Midbrain (tissue), 1 donor: ENCODE measurements at places on chromosomes 7 and 10.
A peak's percentile ranks its signal among the peaks of the same experiment; 100 is the strongest.

DNA sequence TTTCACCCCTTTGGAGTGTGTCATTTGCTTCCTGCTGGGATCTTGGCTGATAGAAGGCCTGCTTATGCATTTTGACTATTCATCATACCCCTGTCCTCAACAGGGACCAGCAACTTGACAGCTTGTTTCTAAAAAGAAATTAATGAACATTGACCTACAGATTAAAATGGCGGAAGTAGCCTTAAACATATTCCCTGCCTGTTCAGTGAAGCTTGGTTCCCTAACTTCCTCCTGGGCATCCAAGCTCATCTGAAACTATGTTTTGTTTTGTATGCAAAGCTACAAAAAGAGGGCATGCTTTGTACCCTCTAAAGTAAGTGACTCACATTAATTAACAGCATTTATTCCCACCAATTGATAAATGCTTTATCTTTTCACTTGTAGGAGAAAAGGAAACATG is 26.8 kb upstream of the CDK14 start:
- no peak for DNase-seq

DNA sequence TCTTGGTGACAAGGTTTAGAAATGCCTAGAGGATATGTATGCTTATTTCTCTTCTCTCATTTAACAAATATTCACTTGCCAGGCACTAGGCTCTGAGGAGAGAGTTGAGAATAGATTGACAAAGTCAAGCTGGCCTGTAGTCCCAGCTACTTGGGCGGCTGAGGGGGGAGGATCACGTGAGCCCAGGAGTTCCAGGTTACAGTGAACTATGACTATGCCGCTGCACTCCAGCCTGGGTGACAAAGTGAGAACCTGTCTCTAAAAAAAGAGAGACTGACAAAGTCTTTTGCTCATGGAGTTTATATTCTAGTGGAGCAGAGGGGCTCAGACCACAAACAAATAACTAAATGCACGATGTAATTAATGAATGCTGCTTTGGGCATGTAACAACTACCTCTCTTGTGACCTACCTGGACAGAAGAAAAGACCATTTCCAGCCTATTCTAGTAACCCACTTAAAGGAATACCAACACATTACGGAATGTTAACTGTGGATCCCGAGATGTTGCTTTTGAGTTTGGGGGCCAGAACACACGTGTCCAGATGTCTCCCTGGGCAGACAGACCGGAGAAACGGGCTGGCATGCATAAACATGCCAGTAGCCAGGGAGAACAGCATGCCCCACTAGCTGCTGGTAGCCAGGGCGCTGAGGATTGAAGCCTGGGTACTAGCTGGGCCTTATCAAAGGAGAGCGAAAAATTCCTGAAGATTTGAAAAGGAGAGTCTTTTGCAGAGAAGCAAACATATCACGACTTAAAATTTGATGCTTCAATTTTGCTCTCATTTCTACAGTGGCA is 2.6 kb upstream of the BMPR1A start:
- DNase-seq: no peak

DNA sequence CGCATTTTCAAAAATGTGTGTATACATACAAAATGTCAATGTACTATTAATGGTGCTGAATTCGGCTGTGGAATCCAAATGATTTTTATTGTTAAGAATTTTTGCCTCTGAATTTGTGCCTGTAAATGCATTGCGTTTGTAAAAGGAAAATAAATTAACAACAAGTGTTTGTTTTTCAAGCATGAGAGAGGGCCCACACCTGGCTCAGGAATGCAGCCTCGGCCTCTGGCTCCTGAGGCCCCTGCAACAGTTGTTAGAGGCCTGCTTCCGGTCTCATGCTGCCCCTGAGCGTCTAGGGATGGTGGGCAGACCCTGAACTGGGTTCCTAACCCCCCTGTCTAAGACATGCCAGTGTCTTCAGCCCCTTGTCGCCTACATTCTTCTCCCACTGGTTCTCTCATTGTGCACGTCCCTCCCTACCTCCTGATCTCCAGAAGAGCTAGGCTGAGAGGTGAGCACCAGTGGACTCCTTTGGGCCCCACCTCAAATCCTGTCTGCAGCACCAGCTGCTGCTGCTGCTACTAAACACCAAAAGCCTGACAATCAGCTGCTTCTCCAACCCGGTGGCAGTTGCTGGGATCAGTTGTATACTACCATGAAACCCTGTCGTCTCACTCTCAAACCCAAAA is 1.9 kb upstream of the BTBD16 start:
- DNase-seq: no peak

DNA sequence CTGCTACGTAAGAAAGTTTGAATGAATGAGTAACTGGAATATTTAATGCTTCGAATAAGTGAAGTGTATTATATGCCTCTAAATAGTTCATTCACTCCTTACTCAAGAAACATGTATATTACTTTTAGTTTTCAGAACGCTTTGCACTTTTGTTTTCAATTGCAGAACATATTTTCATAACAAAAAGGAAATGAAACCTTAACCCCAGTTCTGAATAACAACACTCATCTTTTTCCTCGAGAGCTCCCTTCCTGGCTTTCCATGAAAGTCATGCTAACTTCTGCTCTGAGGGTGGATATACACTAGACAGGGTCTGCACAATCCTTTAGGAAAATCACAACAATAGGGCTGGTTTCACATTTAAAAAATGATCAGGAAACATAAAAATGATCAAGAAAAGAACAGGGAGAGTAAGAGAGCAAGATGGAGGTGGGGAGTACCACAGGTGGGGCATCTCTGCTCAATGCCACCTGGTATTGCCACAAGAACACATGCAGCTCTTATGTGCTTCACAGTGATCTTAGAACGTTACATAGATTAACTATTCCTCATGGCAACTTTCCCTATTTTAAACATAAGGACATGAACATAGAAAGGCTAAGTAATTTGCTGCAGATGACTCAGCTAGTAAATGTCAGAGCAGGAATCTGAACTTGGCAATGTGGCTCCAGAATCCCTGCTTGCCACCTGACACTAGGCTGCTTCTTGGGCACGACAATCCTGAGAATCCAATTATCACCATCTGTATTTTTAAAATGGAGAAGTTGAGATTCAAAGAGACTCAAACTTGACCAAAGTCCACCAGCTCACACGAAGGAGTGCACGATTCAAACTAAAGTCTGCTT is 219.5 kb upstream of the AOAH start:
- DNase-seq: no peak

GRCh38 chr10:122577311-122577885 is 16.8 kb downstream of the DMBT1 start:
- no peak for DNase-seq

DNA sequence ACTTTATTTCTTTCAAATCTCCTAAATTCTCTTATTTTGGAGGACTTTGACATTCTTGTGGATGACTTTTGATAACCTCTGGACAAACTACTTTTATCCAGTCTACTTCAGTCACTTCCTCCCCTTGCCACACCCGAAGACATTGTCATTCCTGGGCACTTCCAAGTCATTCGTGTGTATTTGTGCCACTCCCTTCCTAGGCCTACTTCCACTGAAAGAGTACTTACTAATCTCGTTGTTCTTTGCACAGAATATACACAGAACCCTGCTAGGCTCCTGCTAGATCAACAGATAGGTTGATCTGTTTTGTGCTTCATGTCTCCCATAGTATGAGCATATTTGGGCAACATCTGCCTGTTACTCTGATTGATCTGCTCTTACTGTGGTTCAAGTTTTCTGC is 355.4 kb downstream of the HGF start:
- no peak for DNase-seq

- no peak for DNase-seq
Measured at GRCh38 chr7:151432658-151433521, 7.1 kb downstream of the CRYGN start.

DNA sequence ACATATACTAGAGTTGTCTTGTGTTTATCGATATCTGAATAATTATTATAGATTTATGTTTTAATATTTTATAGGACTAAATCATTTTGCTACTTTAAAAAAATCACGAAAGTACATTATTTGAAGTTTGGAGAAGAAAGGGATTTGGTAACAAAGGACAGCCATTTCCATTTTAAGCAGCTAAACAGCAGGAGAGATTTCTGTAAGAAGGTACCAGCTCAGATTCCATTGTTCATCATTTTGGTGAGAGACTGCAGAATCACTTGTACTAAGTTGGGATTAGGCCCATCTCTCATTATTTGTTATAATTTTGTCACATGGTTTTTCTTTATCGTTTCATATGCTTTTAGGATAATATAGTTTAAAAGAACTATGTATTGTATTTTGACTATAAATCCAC is 46.7 kb downstream of the PALS2 start:
- no peak for DNase-seq

GRCh38 chr7:44884621-44885393 is 523 bp downstream of the PURB start:
- no peak for DNase-seq

- no peak for DNase-seq
Measured at GRCh38 chr10:86768412-86769062, 12.1 kb downstream of the BMPR1A start.

- DNase-seq: no peak
Measured at GRCh38 chr10:33483124-33483815, 148.8 kb upstream of the NRP1 start.

- DNase-seq: no peak
Measured at GRCh38 chr10:76119515-76119914, 688.1 kb downstream of the LRMDA start.

DNA sequence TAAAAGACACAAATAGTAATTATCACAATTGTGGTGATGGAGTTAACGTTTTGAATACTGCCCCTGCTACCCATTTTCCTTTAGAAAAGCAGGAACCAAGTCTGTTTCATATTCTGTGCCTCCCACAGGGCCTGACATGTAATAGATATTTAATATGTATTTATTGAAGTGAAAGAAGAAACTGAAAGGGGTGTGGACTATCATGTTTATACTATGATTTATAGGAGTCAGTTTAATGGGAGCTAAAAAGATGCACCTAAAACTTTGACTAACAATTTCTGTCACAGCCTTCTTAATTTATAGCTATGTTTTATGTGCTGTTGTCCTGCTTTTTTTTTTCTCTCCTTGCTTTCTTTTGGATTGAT is 24.1 kb upstream of the BHLHA15 start:
- DNase-seq: no peak

DNA sequence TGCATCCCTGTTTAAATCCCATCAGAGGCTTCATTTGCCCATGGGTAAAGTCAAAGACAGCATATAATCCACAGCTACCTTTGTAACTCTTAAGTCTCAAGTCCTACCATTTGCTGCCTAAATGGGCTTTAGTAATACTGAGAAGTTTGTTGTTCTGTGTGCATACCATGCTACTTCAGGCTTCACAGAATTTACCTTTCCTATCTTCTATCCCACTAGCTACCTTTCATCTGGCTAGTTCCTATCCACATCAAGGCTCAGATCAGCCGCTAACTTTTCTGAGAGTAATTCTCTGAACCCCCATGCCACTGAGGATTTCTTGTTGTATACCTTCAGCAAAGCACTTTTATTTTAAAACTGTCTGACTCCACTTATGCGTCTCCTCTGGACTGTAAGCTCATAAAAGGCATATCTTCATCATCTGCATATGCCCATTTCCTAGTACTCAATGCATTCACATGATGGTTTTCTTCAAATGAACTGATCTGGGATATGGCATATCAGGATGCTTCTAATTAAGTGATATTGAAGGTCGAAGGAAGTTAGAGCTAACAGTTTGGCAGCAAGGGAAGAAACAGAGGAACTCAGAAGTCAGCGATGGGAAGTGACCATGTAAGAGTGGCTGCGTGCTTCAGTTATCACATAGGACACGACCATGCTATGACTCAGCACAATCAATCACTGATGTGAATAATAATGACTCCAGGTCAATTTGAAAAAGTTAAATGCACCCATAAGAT is 283.9 kb upstream of the DKK1 start:
- no peak for DNase-seq

- peak; percentile 85 for DNase-seq
Measured at GRCh38 chr7:151251689-151252560, 3.4 kb upstream of the SMARCD3 start.

- no peak for DNase-seq
Measured at GRCh38 chr10:112533916-112534315, 86.9 kb downstream of the VTI1A start.

GRCh38 chr10:34739915-34740314 is 75.2 kb downstream of the PARD3 start:
- DNase-seq: no peak

DNA sequence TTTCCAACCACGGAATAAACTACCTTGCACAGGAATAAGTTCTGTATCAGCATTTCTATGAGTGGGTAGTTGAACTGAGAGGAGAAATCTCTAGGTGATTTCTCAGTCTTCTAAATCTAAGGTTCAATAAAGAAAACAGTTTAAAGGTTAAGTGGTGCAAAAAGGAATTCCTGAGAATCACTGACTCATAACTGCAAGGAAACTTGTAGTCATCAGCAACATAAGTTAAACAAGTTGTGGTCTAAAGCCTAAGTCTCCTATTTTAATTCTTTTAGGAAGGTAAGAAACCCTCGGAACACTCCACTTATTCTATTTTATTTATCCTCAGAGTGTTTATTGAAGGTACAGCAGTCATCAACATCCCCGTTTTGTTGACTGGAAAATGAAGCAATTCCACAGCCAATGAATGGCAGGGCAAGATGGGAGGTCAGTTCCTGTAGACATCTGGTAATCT is 92.4 kb upstream of the PIK3CG start:
- DNase-seq: no peak

DNA sequence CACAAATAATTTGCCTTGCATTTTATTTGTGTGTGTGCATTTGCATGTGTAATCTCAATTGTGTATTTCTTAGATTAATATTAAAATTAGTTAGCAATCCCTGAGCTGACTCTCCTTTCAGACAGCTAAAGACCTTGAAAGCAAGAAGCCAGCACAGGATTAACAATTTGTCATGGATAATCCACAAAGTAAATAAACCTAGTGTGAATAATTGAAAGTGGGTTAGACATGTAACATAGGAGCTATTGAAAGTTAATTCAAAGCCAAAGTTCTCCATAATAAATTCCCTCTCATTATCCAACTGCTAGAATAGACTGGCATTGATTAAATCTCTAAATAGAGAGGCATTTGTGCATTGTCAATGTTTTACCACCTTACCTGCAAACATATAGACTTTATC is 326.1 kb downstream of the PLXDC2 start:
- DNase-seq: no peak

DNA sequence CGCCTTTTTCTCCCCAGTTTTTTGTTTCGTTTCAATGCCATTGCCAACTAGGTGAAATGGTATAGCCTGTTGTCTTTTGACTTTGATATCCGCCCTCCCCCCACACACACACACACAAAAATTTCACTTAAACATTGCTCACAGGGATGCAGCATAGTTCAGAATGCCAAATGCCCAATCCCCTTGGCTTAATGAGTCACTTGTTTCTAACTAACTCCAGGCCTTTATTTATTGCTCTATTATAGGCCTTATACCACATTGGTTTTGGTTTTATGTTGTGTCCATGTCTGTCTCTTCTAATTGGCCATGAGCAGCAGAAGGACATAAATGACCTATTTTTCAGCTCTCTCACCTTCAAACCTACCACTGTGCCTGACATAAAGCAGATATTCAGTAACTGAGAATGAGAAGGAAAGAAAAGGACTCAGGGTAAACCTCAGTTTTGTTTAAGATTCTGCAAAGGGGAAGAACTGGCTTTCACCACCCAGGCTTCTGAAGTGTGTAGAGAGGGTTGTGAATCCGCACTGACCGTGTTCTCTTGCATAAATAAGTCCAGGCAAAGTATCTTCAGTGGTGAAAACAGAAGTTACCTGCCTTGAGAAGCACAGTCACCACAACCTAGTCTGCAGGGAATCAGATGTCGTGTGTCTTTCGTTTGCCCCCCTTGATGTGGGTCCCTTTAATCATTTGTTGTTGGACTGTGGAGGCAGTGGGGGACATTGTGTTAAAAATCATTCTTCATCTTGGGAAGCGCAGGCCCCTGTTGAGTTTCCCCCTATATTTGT is 139.8 kb downstream of the CELF2 start:
- no peak for DNase-seq

GRCh38 chr7:80781561-80781979 is 137.3 kb downstream of the SEMA3C start:
- peak; percentile 69 for DNase-seq
